Stimulated activated CD4-positive, alpha-beta T cell treated with anti-CD3 and anti-CD28 coated beads, Interleukin-2, amount 100 ng/mL, for 24 hours (primary cell): ENCODE measurements at places on chromosomes 6 and 20.

DNA sequence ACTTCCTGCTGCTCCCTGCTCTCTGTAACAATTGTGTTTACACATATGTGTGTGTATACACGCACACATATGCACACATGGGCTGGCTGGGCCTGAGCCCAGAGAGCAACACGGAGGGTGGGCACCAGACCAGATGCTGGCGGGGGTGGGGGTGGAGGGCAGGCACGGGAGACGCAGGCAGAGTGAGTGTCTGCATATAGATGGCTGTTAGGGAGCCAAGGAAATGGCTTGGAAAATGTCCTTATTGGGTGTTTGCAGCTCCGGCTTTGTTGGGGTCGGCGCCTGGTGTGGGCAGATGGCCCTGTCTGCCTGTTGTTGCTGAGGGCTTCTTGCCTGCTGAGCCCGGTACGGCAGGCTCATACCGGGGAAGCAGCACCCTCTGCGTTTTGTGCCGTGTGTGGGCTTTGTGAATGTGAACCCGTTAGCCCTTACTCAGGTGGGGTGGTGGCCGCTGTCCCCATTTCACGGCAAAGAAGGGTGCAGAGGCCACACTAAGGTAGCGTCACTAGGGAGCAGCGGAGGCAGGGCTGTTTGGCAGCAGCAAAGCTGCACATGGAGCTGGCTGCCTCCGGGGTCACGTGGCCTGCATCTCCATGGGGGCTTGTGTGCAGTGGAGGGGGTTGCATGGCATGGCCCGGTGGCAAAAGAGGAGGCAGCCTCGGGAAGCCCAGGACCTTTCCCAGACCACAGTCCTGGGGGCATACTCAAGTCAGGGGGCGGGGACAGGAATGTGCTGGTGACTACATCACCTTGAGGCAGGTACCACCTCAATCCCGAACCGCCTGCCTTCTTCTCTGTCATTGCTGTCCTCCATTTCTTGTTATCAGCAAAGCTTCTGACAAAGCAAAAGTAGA lies 47.4 kb upstream of the SRF start:
- no peak for DNase-seq

DNA sequence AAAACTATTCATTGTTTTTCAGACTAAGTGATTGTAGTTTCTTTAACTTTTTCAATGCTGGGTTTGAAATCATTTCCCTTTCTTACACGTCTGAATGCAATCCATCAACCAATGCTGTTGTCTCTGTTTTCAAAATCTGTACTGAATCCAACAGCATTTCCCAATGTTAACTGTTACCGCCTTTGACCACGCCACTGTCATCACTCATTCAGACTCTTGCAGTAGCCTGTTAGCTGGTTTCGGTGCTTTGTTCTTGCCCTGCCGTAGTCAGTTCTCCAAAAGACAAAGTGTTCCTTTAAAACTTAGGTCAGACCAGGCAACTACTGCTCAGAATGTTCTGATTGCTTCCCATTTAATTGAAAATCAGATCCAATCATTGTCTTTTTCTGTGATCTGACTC lies 131.3 kb downstream of the PLCB4 start:
- DNase-seq = no peak

DNA sequence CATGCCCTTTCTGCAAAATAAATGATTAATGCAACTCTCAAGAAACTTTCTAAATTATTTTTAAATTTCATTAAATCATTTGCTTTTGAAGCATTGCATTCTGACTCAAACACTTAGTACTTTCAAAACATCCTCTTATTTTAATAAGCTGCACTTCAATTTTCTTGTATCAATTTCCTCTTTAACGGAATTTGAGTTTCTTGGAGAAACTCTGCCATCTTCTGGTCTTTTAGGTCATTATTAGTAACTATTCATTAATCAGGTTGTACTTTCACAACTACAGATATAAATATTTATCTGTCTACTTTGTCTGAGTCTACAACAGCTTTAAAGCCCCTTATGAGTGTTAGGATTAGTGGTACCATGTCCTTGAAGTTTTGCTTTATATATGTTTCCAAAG lies 30.2 kb downstream of the TMX4 start:
- no peak for DNase-seq

DNA sequence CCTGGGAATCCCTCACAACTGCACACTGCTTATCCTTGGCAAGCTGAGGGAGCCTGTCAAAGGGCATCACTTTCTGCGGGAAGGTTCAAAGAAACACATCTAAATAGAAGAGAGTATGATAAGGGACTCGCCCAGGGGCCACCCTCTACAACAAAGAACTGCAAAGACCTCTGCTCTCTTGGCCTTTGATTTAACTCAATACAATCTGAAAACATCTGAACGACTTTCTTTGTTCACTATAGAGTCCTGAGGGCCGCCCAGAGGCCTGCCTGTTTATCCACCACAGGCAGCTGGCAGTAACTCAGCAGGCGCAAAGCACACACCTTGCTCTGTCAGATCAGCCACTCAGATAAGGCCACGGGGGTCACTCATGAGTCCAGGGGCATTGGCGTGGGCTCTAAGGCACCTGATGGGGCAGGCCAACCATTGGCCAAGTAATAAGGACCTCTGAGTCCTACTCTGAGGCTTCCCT lies 139.3 kb downstream of the UNC5CL start:
- DNase-seq = no peak

GRCh38 chr6:137692806-137693205 lies 174.3 kb upstream of the TNFAIP3 start:
- no peak for DNase-seq
